Omental fat pad (tissue), 4 donors: ENCODE measurements at places on chromosomes 16 and 17. TPM values are rescaled to one million over a fixed set of nuclear protein-coding genes. Genes with fewer than 3 reads are reported as not detected.

CHST6 gene
- 0.06 TPM for total RNA-seq

CFAP97D1 gene
- total RNA-seq, result 0.12 TPM

- no peak for DNase-seq
These were observed 477.4 kb upstream of the CCL2 start for GRCh38 chr17:33777674-33778073.

DNA sequence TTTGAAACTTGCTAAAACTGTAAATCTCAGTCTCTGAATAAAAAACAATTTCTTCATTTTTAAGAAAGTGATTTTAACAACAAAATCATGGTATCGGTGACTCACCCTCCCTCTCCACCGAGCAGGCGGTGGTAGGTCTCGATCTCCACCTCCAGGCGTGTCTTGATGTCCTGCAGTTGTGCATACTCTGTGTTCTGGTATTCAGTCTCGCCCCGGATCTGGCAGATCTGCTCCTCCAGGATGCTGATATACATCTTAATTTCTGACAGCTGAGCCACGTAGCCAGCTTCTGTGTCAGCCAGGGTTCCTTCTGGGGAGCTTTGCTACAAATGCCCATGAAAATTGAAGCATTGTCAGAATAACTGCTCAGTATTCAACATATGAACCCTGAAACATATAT lies 15.4 kb upstream of the KRT24 start:
- DNase-seq, result no peak

- no peak for DNase-seq
These were observed 599 bp downstream of the RNF112 start for GRCh38 chr17:19411631-19412030.

KRTAP4-1 gene
- total RNA-seq, result not detected

GRCh38 chr17:63929860-63930766 lies 2.0 kb downstream of the CD79B start:
- no peak for DNase-seq
